CD8-positive, alpha-beta memory T cell (primary cell): ENCODE measurements at places on chromosomes 7 and 10. TPM values are rescaled to one million over a fixed set of nuclear protein-coding genes. Genes with fewer than 3 reads are reported as not detected.

- H3K4me1 ChIP-seq: no peaks in the 10 kb centered on the region
- H3K4me3 ChIP-seq: no peak overlapping the region
- no peak for DNase-seq
- H3K27me3 ChIP-seq: no peaks in the 10 kb centered on the region
- no peak overlapping the region for H3K27ac ChIP-seq
These were observed 14.8 kb downstream of the BBS9 start for GRCh38 chr7:33143996-33144718.

- no peak overlapping the region for H3K4me3 ChIP-seq
- no peak for DNase-seq
- no peaks in the 10 kb centered on the region for H3K4me1 ChIP-seq
- H3K27me3 ChIP-seq: no peaks in the 10 kb centered on the region
- H3K27ac ChIP-seq: no peak overlapping the region
These were observed 563.4 kb downstream of the SH2D4B start for GRCh38 chr10:81101062-81101461.

DNA sequence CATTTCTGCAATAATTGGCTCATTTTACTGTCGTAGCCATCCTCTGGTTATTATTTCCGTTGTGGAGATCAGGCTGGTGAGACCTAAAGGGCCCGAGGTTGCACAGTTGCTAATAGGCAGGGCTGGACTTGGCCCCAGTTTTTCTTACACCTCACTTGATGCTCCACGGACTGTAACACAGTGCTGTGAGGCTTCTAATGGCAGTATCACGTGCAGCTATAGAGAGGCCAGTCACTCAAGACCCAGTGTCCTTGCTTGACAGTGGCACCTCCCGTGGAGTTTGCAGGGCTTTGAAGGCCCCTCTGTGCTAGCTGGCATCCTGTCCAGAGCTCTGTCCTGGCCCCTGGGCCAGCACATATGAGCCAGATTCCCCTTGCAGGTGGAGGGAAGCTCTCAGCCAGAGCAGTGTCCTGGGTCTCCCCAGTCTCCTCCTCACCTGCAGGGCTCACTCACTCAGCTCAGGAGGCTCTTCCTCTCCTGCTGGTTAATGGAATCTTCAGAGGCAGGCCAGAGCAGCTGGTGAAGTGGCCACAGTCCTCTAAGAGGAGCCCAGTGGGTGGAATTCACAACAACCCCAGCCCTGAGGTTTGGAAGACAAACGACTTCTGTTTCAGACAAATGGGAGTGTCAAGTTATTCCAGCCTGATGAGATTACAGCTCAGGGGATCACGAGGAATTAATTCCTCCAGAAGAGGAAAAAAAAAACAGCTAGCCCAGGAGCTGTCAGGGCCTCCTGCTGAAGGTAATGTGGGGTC, 114.2 kb upstream of the FAM180A start:
- H3K4me1 ChIP-seq: no peaks in the 10 kb centered on the region
- H3K4me3 ChIP-seq: no peak overlapping the region
- no peak overlapping the region for H3K27ac ChIP-seq

- no peak overlapping the region for H3K4me3 ChIP-seq
- H3K27me3 ChIP-seq: no peaks in the 10 kb centered on the region
- H3K4me1 ChIP-seq: no peaks in the 10 kb centered on the region
- H3K36me3 ChIP-seq: no peaks in the 10 kb centered on the region
- no peak overlapping the region for H3K27ac ChIP-seq
- DNase-seq: no peak
These were observed 19.3 kb upstream of the ACHE start for GRCh38 chr7:100914879-100915447.

DNA sequence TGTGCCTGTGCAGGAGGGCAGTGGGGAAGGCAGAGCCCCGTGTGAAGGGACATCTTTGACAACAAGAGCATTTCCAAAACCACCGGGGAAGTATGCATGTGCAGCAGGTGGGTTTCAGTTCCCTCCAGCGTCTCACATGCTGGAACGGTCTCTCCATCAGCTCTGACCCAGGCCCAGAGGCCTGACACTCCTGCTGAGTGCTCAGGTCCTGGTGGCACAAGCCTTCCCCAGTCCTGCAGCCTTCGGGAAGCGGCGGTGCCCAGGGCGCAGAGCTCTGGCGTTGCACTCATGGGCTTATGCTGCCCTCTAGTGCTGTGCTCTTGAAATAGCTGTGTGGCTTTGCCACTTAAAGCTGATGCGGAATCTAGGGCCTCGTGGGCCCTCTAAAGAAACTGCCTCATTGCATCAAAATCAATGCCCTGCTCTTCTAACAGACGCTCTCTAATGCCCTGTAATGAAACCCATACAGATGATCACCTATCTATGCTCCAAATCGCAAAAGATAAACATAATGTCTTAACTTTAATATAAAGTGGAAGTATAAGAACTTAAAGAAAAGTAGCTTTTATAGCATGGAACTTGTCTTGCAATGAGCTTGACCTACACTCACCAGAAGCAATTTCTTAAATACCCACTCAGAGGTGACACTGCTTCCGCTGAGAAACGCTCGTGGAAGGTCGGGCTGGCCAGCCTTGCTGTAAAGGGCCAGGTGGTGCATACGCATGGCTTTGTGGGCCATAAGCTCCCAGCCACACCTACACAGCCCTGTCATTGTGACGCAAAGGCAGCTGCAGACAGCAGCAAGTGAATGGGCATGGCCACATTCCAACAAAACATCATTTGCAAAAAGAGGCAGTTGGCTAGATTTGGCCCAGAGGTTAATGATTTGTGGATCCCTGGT, 38.6 kb downstream of the CLRN3 start:
- no peaks in the 10 kb centered on the region for H3K4me1 ChIP-seq
- H3K27me3 ChIP-seq: peaks cover 5% of the 10 kb centered on the region
- no peak for DNase-seq
- H3K4me3 ChIP-seq: no peak overlapping the region

- H3K36me3 ChIP-seq: no peaks in the 10 kb centered on the region
- no peaks in the 10 kb centered on the region for H3K27me3 ChIP-seq
- no peak overlapping the region for H3K27ac ChIP-seq
- DNase-seq: no peak
- H3K4me3 ChIP-seq: no peak overlapping the region
These were observed 7.2 kb downstream of the PRSS58 start for GRCh38 chr7:142250705-142251104.

- H3K27me3 ChIP-seq: no peaks in the 10 kb centered on the region
- H3K27ac ChIP-seq: no peak overlapping the region
- H3K4me3 ChIP-seq: no peak overlapping the region
- H3K4me1 ChIP-seq: peaks cover 8% of the 10 kb centered on the region
These were observed 21.4 kb downstream of the HKDC1 start for GRCh38 chr10:69241575-69241974.

DNA sequence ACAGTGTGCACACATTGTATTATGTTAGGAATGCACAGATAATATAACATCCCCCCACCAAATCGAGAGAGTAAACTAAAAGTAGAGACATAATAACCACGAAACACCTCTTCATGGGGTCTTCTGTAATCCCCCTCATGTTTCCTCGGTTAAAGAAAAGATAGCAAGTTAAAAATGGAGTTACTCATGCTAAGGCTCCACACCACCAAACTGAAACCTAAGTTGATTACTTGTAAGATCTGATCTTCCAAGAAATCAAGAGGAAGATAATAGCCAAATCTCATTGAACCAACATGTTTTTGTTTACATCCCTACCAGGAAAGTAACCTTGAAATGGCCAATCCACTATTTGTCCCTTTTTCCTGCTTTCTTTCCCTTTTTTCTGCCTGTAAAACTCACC, 11.7 kb upstream of the ETV1 start:
- H3K27me3 ChIP-seq: no peaks in the 10 kb centered on the region
- H3K27ac ChIP-seq: no peak overlapping the region
- DNase-seq: no peak
- H3K4me3 ChIP-seq: no peak overlapping the region

DNA sequence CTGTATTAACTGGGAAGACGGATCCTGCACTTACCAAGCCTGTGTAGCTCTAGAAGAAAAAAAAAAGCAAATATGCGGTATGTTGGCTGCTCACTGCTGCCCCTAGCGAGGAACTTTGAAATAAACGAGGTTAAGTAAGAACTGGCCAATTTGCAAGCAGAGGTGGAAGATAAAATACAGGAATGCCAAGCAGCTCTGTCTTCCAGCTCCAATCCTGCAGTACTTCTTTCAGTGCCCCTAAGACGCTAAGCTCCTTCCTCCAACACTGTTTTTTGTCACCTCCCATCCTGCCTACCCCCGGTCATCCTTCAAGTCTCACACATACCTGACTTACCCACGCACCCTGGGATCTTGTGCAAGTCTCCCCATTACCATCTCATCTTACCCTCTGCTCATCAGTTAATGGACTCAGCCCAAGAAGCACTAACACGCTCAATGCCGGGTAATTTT, 809 bp downstream of the C10orf143 start:
- H3K36me3 ChIP-seq: no peaks in the 10 kb centered on the region
- DNase-seq: peak; percentile 75
- peak overlapping the region; percentile 87 for H3K27ac ChIP-seq
- H3K4me3 ChIP-seq: peak overlapping the region; percentile 85
- peaks cover 23% of the 10 kb centered on the region for H3K4me1 ChIP-seq

DNA sequence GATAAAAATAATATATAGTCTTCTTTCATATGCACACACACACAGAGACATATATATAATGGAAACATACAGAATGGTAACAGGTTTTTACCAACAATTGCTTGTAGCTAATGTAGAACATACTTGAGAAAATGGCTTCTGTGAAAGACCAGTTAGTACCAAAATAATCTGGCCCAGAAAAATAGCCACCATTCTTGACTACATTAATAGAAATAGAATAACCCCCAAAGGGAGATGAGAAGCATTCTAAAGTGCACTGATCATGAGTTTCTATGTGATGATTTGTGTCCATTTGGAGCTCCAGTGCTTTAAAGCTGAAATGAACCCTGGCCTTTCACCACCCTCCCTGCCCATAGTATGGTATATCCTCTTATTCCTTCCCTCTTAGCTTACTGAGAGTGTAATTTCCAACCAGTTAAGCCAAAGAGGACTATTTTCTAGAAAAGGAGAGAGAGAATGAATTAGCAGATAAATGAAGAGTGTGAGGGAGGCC, 22.9 kb upstream of the IFIT2 start:
- no peaks in the 10 kb centered on the region for H3K4me1 ChIP-seq
- no peak for DNase-seq
- no peaks in the 10 kb centered on the region for H3K36me3 ChIP-seq
- no peak overlapping the region for H3K4me3 ChIP-seq
- no peaks in the 10 kb centered on the region for H3K27me3 ChIP-seq
- H3K27ac ChIP-seq: no peak overlapping the region

- no peak for DNase-seq
- no peaks in the 10 kb centered on the region for H3K4me1 ChIP-seq
- no peak overlapping the region for H3K27ac ChIP-seq
- no peaks in the 10 kb centered on the region for H3K36me3 ChIP-seq
- H3K27me3 ChIP-seq: no peaks in the 10 kb centered on the region
- H3K4me3 ChIP-seq: no peak overlapping the region
These were observed 201.8 kb upstream of the PPP2R2D start for GRCh38 chr10:131698986-131699385.

- no peaks in the 10 kb centered on the region for H3K36me3 ChIP-seq
- no peak overlapping the region for H3K27ac ChIP-seq
- H3K4me1 ChIP-seq: peaks cover 23% of the 10 kb centered on the region
- no peaks in the 10 kb centered on the region for H3K27me3 ChIP-seq
- DNase-seq: no peak
- no peak overlapping the region for H3K4me3 ChIP-seq
These were observed 1.5 kb upstream of the RGS10 start for GRCh38 chr10:119543814-119544642.

DNA sequence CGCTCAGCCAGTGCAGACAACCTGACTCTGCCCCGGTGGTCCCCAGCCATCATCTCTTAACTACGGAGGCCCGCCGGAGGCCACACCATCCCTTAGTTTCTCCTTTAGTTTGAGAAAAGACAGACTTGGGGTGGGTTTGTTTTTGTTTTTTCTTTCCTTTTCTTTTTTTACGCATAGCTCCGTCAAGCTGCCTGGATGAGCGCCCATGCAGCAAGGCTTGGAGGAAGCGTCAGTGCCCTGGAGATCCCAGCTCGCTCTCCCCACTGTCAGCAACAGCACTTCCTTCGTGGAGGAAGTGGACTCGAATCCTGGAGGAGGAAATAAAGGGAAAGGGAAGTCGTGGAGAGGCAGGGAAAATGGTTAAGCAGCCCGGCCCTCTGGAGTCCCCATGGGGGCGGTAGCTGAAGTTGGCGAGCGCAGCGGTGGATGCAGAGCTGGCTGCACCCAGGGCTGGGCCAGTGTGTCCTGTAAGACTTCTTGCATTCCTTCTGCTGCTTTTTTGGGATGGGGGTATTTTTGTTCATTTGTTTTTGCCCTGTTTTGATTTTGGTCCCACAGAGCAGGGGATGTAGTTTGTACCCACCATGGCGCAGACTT, 35.9 kb upstream of the GJD4 start:
- no peak for DNase-seq
- H3K36me3 ChIP-seq: no peaks in the 10 kb centered on the region
- H3K4me3 ChIP-seq: no peak overlapping the region

GRCh38 chr10:23994459-23995046, 214.4 kb upstream of the KIAA1217 start:
- H3K36me3 ChIP-seq: no peaks in the 10 kb centered on the region
- H3K27me3 ChIP-seq: no peaks in the 10 kb centered on the region
- no peak overlapping the region for H3K27ac ChIP-seq
- DNase-seq: no peak
- H3K4me3 ChIP-seq: no peak overlapping the region

- H3K4me1 ChIP-seq: peaks cover 1% of the 10 kb centered on the region
- no peak overlapping the region for H3K27ac ChIP-seq
- no peak for DNase-seq
- H3K36me3 ChIP-seq: no peaks in the 10 kb centered on the region
- H3K27me3 ChIP-seq: no peaks in the 10 kb centered on the region
- no peak overlapping the region for H3K4me3 ChIP-seq
These were observed 4.0 kb upstream of the MINPP1 start for GRCh38 chr10:87500646-87501048.

DNA sequence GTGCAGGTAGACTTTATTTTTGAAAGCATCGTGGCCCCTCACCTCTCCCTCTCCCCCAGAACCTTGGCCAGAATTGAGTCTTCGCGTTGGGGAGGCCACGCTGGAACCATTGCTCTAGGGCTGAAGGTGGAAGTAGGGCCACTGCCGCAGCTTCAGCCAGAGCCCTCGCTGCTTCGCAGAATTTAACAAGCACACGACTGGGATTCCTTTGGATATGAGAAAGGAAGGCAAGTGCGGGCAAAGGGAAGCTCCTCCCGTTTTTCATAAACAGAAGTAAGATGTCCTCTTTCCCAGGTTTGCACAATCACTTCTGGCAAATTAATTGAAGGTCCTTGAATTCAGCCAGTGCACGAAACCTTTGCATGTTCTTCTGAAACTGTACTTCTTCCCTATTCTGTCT, 168.1 kb downstream of the CCDC3 start:
- no peak overlapping the region for H3K27ac ChIP-seq
- no peak overlapping the region for H3K4me3 ChIP-seq
- H3K27me3 ChIP-seq: no peaks in the 10 kb centered on the region
- no peaks in the 10 kb centered on the region for H3K4me1 ChIP-seq

- H3K27me3 ChIP-seq: no peaks in the 10 kb centered on the region
- H3K36me3 ChIP-seq: no peaks in the 10 kb centered on the region
- DNase-seq: no peak
- H3K4me3 ChIP-seq: no peak overlapping the region
These were observed 12.5 kb upstream of the INTS1 start for GRCh38 chr7:1516586-1517251.

GRCh38 chr7:157609932-157610640, 273.3 kb downstream of the DNAJB6 start:
- H3K27me3 ChIP-seq: no peaks in the 10 kb centered on the region
- no peaks in the 10 kb centered on the region for H3K36me3 ChIP-seq
- DNase-seq: no peak

The IGF2BP3 gene
- 0.04 TPM for total RNA-seq

The CCL24 gene
- total RNA-seq: not detected

The C7orf57 gene
- 0.66 TPM for total RNA-seq

The ANXA8L1 gene
- total RNA-seq: not detected

The PRSS1 gene
- not detected for total RNA-seq

The PNLIPRP1 gene
- not detected for total RNA-seq

The TSPAN15 gene
- total RNA-seq: 1.4 TPM
